SJSA1 (cell line): ENCODE measurements at places on chromosomes 6 and 20. TPM values are rescaled to one million over a fixed set of nuclear protein-coding genes. Genes with fewer than 3 reads are reported as not detected.

The UBE2C gene
- total RNA-seq: 187 and 249 TPM in 2 replicates

The CCN2 gene
- 292 and 364 TPM in 2 replicates for total RNA-seq

The PNLDC1 gene
- total RNA-seq: not detected in 2 replicates

The SCGN gene
- total RNA-seq: not detected in 2 replicates

The POM121L2 gene
- total RNA-seq: not detected in 2 replicates

GRCh38 chr20:50567860-50568548 lies 57.8 kb downstream of the PTPN1 start:
- no peak for DNase-seq

- DNase-seq: peak; percentile 85
These were observed 47.2 kb downstream of the MUC22 start for GRCh38 chr6:31057426-31058003.

DNA sequence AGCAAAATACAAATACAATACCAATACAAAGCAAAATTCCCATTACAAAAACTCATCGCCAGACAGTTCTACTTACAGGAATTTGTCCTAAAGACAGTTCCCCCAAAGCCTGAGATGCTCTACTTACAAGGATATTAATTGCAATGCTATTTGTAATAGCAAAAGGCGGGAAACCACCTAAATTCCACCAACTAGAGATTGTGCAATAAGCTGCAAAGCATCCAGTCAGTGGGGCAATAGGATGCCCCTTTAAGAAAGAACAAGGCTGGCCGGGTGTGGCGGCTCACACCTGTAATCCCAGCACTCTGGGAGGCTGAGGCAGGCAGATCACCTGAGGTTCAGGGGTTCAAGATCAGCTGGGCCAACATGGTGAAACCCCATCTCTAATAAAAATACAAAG lies 39.1 kb downstream of the FAM209B start:
- no peak for DNase-seq

- DNase-seq: no peak
These were observed 91.2 kb upstream of the TSHZ2 start for GRCh38 chr20:52880997-52881396.

DNA sequence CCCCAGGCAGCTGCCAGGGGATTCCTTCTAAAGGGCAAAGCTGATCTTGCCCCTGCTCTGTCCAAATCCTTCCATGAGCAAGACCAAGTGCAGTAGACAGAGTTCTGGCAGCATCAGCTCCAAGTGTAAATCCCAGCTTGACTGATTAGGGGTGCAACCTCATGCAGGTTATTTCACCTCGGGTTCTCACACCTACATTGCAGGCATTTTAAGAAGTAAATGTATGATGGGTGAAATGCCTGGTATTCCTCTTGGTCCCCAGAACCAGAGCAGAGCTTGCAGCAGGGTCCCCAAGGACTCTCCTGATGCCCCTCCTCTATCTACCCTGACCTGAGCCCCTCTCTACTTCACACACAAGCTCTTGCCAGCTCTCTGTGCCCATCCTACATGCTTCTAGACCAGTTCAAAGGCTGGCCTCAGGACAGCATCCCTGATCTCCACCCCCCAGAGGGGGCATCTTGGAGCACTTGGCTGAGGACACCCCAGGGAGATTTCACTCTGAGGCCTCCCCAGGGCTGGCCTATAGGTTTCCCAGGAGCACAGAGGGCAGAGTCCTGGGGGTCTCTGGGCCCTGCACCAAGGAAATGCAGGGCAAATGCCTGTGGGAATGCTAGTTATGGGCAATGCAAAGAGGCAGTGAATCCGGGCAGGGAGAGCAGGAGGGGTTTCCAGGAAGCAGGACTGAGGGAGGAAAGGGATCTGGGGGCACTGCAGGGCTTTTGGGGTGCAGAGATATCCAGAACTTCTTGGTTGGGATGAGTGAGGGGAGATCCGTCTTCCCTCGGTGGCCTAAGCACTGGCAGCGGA lies 1.0 kb downstream of the LZTS3 start:
- no peak for DNase-seq

DNA sequence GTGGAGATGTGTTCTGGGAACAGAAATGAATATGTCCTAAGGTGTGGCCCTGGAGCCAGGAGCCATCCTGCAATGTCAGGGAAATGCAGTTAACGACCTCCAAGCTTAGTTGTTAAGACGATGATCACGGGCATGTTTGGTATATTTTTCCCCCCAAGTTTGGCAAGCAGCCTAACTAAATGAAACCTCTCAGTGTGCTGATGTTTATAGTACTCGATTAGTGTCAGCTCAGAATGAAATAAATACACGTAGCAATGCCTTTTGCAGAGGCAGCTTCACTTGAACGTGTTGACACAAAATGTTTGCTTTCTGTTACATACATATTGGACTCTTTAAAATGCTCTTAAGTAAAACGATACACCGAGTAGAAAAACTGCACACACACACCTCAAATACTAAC lies 76.2 kb upstream of the OLIG3 start:
- no peak for DNase-seq
